Glutamatergic neuron (in vitro differentiated cells): ENCODE measurements at places on chromosomes 6 and 20.
A peak's percentile ranks its signal among the peaks of the same experiment; 100 is the strongest.

GRCh38 chr6:1770435-1770843 is 160.7 kb downstream of the FOXC1 start:
- DNase-seq, result no peak

- peak; percentile 35 for DNase-seq
Observed at GRCh38 chr20:44166477-44166876, 20.5 kb downstream of the JPH2 start.

- DNase-seq, result no peak
Observed at GRCh38 chr20:53660947-53661381, 67.3 kb upstream of the ZNF217 start.

DNA sequence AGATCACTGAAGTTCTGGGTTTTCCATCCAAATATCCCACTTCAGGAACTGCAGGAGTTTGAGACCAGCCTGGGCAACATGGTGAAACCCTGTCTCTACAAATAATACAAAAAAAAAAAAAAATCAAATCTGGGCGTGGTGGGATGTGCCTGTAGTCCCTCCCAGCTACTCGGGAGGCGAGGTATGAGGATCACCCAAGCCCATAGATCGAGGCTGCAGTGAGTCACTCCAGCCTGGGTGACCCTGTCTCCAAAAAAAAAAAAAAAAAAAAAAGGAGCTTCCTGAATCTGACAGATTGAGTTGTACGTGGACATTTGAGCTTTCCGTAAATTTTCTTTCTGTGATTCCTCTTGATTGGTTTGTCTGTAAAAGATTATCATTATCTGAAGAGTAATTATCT is 55.6 kb downstream of the TULP4 start:
- no peak for DNase-seq

- DNase-seq, result peak; percentile 26
Observed at GRCh38 chr20:32190616-32191415, 16.7 kb downstream of the PLAGL2 start.

DNA sequence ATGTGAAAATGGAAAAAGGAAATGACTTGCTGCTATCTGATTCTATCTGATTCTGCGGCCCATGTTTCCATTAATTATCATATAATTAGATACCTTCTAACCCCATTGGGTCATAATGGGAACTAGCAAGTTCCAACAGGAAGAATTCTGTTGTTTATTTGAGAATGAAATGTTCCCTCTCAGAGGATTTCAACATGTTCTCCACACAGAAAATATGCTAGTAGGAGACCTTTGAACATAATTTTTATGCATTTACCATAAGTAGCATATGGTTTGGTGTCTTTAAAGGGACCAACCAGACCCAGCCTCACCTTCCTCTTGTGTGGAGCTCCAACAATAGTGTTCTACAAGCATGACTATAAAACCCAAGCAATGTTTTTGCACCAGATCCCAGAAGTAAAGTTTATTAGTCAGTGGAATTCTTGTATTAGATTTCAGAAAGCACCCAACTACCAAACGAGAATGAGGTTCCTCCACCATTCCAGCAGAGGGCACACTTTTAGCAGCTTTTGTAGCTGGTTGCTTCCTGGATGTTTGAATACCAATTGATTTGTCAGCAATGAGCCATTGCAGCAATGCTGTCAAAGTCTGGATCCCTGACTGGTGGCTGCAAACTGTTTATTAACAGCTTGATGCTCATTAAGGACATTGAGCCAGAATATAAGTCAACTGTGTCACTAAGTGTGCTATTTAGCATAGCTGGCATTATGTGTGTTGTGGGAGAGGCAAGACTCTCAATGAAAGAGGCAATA is 143.6 kb upstream of the GJE1 start:
- peak; percentile 28 for DNase-seq

GRCh38 chr6:43426928-43427405 is 374 bp upstream of the ABCC10 start:
- DNase-seq, result no peak

- no peak for DNase-seq
Observed at GRCh38 chr6:76174722-76175121, 102.3 kb upstream of the IMPG1 start.

- no peak for DNase-seq
Observed at GRCh38 chr20:15702161-15702560, 871.1 kb downstream of the KIF16B start.

- no peak for DNase-seq
Observed at GRCh38 chr6:439641-440167, 48.2 kb downstream of the IRF4 start.

- DNase-seq, result no peak
Observed at GRCh38 chr6:88539295-88539764, 373.2 kb upstream of the CNR1 start.

DNA sequence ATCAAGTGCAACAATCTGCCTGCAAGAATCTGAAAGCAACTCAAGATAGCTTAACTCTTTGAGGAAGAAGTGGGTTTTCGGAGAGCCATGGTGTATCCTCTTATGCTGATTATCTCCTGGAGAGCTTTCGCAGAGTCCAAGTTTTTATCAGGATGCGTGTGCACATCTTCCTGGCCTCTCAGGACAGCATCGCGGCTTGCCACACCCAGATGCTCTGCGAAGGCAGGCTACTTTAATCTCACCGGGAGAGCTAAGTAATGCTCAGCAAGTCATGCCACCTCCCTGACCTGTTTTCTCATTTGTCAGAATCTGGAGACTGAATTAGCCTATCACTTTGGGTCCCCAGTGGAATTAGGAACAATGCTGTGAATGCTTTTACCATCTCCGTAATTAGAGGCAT is 52.9 kb downstream of the TTI1 start:
- no peak for DNase-seq

DNA sequence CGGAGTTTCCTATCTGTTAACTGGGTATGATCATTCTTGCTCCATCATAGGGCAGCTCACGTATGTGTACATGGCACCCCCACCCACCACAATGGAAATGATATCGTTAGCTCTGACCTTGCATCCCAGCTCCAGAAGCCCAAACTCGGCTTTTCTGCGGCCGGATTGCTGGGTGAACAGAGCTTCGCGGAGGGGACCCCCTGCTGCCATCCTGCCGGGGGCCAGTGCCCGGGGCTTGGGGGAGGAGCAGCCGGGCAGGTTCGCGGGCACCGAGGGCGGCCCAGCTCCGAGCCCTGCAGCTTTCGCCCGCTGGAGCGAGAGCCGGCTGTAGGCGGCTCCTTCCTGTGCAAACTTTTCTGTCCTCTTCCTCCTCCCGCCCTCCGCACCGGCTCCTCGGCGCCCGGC is 24.9 kb upstream of the FUCA2 start:
- DNase-seq, result peak; percentile 34

GRCh38 chr6:37077905-37078296 is 72.4 kb downstream of the FGD2 start:
- DNase-seq, result no peak

DNA sequence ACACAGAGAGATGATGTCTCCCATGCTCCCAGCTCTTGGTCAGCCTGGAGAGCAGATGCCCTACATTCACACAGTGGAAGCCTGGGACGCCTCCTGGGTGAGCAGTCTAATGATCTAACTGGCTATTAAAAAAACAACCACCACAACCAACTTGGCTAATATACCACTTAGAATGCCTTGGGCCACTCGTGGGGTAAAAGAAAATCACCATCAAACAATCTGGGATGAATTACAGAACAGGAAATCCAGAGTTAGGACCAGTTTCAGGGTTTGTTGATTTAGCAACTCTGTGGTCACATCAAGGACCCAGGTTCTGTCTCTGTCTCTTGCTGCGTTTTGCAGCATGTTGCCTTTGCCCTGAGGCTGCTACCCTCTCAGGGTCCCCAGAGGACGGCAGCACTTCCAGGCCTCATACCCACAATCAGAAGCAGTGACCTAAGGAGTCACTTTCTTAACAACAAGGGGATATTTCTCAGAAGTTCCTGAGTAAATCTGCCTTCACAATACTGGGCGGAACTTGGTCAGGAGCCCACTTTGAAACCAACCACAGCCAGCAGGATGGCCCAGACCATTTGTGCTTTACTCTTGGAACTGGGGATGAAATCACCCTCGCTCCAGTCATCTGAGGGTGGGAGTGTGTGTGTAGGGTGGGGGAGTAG is 118.7 kb downstream of the CLIC5 start:
- DNase-seq, result no peak

- DNase-seq, result no peak
Observed at GRCh38 chr6:143159001-143159400, 98.3 kb downstream of the AIG1 start.
